GF-D8 (cell line): ENCODE measurements at places on chromosomes 5 and 9.

GRCh38 chr5:12354686-12355085 lies 450.4 kb upstream of the CTNND2 start:
- DNase-seq = no peak

DNA sequence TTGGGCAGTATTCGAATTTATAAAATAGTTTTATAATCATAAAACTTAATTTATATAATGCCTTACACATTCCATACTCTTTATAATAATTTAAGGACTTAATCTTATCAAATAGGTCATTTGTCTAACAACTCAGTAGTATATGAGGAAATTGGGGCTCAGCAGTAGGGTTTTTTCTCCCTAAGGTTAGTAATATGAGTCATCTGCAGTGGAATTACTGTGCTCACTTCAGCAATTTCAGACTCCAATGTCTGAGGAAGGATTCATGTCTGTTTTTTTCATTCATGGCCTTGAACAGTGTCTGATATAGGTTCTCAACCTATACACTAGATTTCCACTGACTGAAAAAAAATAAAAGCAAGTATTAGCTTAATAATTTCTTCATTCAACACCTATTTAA lies 7.4 kb downstream of the DMRTA1 start:
- DNase-seq = no peak

GRCh38 chr5:127447827-127448226 lies 69.6 kb upstream of the PRRC1 start:
- no peak for DNase-seq

GRCh38 chr5:79456890-79457583 lies 56.9 kb downstream of the HOMER1 start:
- DNase-seq = no peak

DNA sequence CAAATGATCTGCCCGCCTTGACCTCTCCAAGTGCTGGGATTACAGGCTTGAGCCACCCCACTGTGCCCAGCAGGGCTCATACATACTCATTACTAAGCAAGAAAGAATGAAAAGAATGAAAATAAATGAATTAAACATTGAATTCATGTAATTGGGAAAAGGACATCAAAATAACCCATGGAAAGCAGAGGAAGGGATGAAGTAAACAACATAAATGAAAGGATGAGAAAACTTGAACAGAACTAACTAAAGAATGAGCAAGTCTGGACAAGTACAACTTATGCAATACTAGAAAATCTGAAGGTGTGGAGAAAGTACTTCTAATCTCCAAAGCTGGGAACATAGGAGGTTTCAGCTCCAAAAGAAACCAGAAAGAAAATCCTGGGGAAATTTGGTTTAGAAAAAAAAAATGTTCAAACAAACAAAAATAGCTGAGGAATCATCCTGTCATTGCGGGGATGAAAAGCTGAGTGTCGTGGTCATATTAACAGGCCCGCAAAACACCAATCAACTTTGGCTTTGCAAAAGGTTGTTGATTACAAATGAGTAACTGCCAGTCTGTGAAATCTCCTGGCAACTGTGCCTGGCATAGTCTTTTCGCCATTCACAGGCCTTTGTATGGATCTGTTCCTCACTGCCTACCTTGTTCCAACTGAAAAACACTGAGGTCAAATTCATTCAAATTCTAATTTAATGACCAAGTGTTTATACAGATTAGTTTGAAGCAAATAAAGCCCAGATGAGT lies 2.3 kb upstream of the AK3 start:
- no peak for DNase-seq

- DNase-seq = no peak
These were observed 330.0 kb downstream of the RASEF start for GRCh38 chr9:82732928-82733327.

DNA sequence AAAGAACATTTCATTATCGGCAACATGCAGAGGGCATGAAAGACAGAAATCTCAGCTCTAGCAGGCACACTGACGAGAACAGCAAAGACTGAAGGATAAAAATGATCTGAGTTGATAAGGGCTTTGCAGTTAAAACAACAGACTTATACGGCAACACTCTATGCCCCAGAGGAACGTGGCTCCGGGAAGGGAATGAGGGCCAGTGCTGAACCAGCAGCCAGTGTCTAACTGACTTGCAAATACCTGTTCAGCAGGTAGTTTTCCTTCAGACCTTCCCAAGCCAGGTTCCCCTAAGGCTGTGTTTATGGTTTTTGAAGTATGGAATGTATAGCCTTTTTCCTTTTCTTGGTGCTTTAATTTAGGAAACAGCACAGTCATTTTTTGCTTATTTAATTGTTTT lies 121.3 kb upstream of the CDH18 start:
- DNase-seq = no peak

DNA sequence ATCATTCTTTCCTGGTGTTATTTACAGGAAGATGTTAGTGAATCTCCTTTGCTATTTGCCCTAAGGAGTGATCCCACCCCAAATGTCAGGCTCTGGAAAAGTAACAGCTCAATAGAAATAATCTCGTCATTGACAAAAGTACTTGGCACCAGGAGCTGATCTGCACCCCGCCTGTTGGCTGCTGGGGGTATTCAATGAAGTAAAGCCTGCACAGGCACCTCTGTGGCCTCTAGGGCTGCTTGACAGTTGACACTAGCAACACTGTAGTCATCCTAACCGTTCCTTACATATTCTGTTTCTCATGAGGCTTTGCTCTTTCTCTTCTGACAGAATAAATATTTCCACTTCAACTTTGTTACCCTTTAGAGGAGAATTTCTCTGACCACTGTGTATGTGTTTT lies 103.4 kb downstream of the DOCK2 start:
- no peak for DNase-seq

GRCh38 chr5:53568401-53568800 lies 8.0 kb downstream of the NDUFS4 start:
- DNase-seq = no peak

- no peak for DNase-seq
These were observed 102.2 kb downstream of the FGF18 start for GRCh38 chr5:171521679-171522078.

- DNase-seq = no peak
These were observed 93.4 kb downstream of the KCNIP1 start for GRCh38 chr5:170597109-170597751.
